Heart right ventricle (tissue), 16 donors: ENCODE measurements at places on chromosomes 6 and 20. TPM values are rescaled to one million over a fixed set of nuclear protein-coding genes. Genes with fewer than 3 reads are reported as not detected.

GRCh38 chr6:31419842-31420241 is 16.4 kb downstream of the MICA start:
- DNase-seq: no peak

- peak; percentile 60 for DNase-seq
These were observed 2.7 kb upstream of the EEF1A1 start for GRCh38 chr6:73523434-73524123.

- DNase-seq: no peak
These were observed 3.0 kb upstream of the CTNNBL1 start for GRCh38 chr20:37690626-37691369.

GRCh38 chr20:45781391-45781931 is 10.2 kb downstream of the WFDC3 start:
- no peak for DNase-seq

DNA sequence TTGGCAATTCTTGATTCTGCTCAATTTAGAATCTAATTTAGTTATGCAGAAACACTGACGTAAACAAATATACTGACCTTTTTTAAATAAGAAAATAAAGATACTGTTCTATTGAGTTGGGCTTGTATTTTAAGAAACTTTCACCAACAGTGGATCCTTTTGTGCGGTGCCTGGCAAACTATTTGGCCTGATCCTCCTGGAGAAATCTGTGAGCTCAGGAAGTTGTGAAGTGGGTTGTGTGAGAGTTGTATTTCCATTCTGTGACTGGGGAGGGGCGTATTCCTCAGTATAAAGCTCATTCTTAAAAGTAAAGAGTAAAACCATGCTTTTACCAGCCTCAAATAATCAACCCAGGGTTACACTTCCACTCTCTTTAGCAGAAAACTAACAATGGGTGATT is 85.6 kb downstream of the SEL1L2 start:
- DNase-seq: no peak

GRCh38 chr6:158807515-158808441 is 11.4 kb downstream of the EZR start:
- DNase-seq: no peak

DNA sequence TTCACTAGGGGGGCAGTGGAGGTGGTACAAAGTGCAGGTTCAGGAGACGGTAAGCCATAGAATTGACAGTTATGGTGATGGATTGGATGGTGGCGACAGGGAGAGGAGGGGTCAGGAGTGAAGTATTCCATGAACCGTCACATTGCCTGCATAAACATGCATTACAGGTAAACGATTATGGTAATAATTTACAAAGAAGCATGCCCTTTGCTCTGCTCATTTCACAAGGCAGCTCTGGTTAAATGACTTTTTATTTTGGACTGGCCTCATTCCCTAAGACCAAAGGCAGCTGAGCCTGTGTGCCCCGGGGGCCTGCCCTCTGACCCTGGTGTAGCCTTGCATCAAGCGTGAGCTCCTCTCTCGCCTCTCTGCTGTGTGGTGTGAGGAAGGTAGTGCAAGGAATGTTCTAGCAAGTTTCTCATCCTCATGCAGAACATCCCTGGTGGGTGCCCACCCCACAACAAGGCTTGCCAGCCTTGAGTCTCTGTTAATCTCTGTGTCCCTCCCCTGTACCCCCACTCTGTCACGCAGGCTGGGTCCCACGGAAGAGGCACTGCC is 59.0 kb downstream of the PPP1R14C start:
- DNase-seq: no peak

The SMOC2 gene
- total RNA-seq: 18.7 TPM

The PPP1R3D gene
- 10.0 TPM for total RNA-seq

The RSPO4 gene
- not detected for total RNA-seq

The TPD52L1 gene
- total RNA-seq: 84.1 TPM

The MEA1 gene
- 27.8 TPM for total RNA-seq
